Mesothelial cell of epicardium (in vitro differentiated cells): ENCODE measurements at places on chromosomes 5 and 9. TPM values are rescaled to one million over a fixed set of nuclear protein-coding genes. Genes with fewer than 3 reads are reported as not detected.

The FBP2 gene
- total RNA-seq, result not detected in 3 replicates

The LVRN gene
- 0.25 to 0.35 TPM (median 0.25 TPM) in 3 replicates for total RNA-seq

GRCh38 chr9:122265149-122265915 is 650 bp downstream of the MRRF start:
- H3K36me3 ChIP-seq, result peaks cover 4% of the 10 kb centered on the region
- H3K4me3 ChIP-seq, result peak overlapping the region; percentile 98
- DNase-seq, result no peak
- H3K27me3 ChIP-seq, result no peaks in the 10 kb centered on the region
- peaks cover 29% of the 10 kb centered on the region for H3K4me1 ChIP-seq
- H3K27ac ChIP-seq, result peak overlapping the region; percentile 99

- no peaks in the 10 kb centered on the region for H3K4me1 ChIP-seq
- H3K36me3 ChIP-seq, result no peaks in the 10 kb centered on the region
- no peak overlapping the region for H3K27ac ChIP-seq
- no peak overlapping the region for H3K4me3 ChIP-seq
- H3K27me3 ChIP-seq, result peaks cover 43% of the 10 kb centered on the region
- no peak for DNase-seq
Observed at GRCh38 chr5:1409381-1410110, 35.7 kb downstream of the SLC6A3 start.

GRCh38 chr9:76818271-76818670 is 54.0 kb downstream of the PCA3 start:
- H3K4me3 ChIP-seq, result no peak overlapping the region
- H3K27me3 ChIP-seq, result no peaks in the 10 kb centered on the region
- DNase-seq, result no peak
- peak overlapping the region; percentile 41 for H3K27ac ChIP-seq

DNA sequence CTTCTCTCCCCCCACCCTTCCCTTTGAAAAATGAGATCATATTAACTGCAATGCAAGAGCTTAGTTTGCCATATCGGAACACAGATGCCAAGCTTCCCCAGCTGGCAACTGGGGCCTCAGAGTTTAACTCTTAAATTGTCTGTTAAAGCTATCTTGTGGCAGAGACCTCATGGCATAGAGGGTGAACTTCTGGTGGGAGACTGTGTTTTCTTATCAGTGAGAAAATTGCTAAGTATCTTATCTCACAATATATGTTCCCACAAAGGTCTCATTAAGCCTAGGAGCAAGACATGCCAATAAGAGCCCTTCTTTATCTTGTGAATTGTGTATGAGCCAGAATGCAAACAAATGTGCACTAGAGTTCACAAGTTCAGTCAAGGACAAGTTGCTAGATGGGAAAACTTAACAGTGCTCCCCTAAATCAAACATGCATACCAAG is 12.3 kb downstream of the NFIB start:
- H3K27ac ChIP-seq, result peak overlapping the region; percentile 79
- no peaks in the 10 kb centered on the region for H3K27me3 ChIP-seq
- H3K4me1 ChIP-seq, result peaks cover 82% of the 10 kb centered on the region
- peak overlapping the region; percentile 13 for H3K4me3 ChIP-seq

The OBP2B gene
- total RNA-seq, result not detected in 3 replicates

The IL3 gene
- not detected in 3 replicates for total RNA-seq

- H3K4me3 ChIP-seq, result peak overlapping the region; percentile 61
- no peaks in the 10 kb centered on the region for H3K36me3 ChIP-seq
- H3K27ac ChIP-seq, result no peak overlapping the region
- no peak for DNase-seq
Observed at GRCh38 chr5:88674356-88675167, 208.4 kb downstream of the MEF2C start.

DNA sequence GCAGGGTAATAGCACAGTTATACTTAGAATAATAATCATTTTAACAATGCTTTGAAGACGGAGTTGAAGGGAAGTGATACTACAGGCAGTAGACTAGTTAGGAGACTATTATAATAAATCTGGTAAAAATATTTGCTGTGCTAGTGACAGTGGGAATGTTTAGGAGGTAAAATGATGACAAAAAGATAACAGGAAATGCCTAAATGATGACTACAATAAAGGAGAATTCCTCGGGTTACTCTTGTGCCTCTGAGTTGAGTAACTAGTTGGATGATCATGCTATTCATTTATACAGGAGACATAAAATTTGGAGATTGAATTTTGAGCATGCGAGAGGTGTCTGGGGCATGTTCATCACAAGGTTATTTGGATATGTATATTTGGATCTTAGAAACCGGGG is 32.2 kb upstream of the PAM start:
- H3K4me1 ChIP-seq, result peaks cover 4% of the 10 kb centered on the region
- no peak overlapping the region for H3K4me3 ChIP-seq
- no peak overlapping the region for H3K27ac ChIP-seq
- no peaks in the 10 kb centered on the region for H3K36me3 ChIP-seq
- H3K27me3 ChIP-seq, result no peaks in the 10 kb centered on the region

DNA sequence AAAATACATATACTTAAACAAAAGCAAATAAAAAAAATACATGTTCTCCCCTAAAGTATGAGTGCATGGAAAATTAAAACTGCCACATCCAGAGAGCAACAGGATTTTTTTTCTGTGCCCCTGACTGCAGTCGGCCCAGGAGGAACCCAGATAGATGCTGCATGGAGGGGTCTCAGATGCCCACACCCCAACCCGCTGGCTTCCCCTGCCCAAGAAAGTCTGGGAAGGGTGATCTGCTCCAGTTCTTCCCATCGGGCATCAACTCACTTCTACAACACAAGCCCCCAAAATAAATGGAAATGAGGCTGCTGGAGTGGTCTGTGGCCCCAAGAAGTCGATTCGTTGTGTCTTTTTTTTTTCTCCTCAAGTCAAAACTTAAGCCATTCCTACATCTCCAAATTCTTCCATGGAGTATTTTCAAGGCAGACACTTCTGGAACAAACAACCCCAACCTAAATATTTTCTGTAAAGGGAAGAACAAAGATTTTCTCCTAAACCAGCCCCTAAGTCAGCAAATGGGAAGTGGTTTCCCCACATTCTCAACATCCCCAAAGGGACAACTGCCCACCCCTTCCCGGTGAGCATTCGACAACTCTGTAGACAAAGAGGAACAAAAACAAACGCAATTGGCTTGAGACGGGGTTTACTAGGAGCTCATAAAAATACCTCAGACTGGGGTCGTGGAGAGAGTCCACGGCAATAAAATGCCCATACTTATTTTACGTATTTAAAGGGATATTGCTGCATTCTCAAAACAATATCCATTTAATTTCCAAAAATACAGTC is 46.7 kb downstream of the ROR2 start:
- no peak for DNase-seq
- peaks cover 75% of the 10 kb centered on the region for H3K4me1 ChIP-seq
- peak overlapping the region; percentile 7 for H3K4me3 ChIP-seq
- H3K27me3 ChIP-seq, result no peaks in the 10 kb centered on the region
- no peaks in the 10 kb centered on the region for H3K36me3 ChIP-seq
- peak overlapping the region; percentile 87 for H3K27ac ChIP-seq

- peak; percentile 39 for DNase-seq
- H3K36me3 ChIP-seq, result no peaks in the 10 kb centered on the region
- no peak overlapping the region for H3K27ac ChIP-seq
- peaks cover 4% of the 10 kb centered on the region for H3K4me1 ChIP-seq
- peaks cover 15% of the 10 kb centered on the region for H3K27me3 ChIP-seq
Observed at GRCh38 chr5:757931-758697, 26.4 kb downstream of the ZDHHC11B start.

DNA sequence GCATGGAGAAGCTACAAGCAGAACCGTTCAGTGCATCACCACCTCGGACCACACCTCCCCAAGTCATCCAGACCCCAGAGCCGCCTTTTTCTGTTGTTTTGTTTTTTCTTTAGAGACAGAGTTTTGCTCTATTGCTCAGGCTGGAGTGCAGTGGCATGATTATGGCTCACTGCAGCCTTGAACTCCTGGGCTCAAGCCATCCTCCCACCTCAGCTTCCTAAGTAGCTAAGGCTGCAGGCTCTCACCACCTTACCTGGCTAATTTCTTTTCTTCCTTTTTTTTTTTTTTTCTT is 13.5 kb upstream of the SFXN1 start:
- H3K27ac ChIP-seq, result no peak overlapping the region
- DNase-seq, result no peak
- no peak overlapping the region for H3K4me3 ChIP-seq
- H3K4me1 ChIP-seq, result peaks cover 22% of the 10 kb centered on the region
- H3K36me3 ChIP-seq, result no peaks in the 10 kb centered on the region
- no peaks in the 10 kb centered on the region for H3K27me3 ChIP-seq

The SVEP1 gene
- total RNA-seq, result 44.5 to 47.2 TPM (median 45.2 TPM) in 3 replicates

DNA sequence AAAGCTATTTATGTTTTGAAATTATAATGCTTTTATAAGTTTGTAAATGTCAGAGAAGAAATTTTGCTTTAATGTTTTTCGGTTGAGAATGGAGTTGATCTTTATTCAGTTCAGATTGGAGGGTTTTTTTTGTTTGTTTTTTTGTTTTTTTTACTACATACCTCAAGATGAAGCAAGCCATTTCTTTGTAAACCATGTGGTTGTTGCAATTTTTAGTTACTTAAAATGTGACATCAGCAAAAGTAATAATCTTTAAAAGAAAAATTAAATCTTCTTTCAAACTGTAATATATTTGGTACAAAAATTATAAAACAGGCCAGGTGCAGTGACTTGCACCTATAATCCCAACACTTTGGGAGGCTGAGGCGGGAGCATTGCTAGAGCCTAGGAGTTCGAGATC is 102.6 kb downstream of the CDC42SE2 start:
- peaks cover 26% of the 10 kb centered on the region for H3K36me3 ChIP-seq
- peaks cover 23% of the 10 kb centered on the region for H3K4me1 ChIP-seq
- H3K27ac ChIP-seq, result no peak overlapping the region

DNA sequence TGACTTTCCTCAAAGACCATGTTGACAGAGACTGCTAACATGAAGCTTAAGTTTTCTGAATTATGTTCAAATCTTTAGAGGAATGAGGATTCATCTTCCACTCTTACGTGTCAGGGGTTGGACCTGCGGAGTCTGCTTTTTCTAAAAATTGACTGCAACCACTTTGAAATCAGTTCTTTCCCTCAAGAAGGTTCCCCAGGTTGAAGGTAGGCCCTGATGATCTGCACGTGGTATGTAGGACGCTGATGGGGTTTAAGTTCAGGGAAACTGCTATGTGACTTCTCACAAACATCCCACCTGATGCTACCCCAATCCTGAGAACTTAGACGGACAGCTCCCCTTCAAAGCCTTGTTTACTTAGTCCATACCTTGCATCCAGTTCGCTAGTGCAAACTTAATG is 7.2 kb downstream of the RACK1 start:
- no peak for DNase-seq
- H3K4me1 ChIP-seq, result peaks cover 4% of the 10 kb centered on the region
- no peaks in the 10 kb centered on the region for H3K27me3 ChIP-seq
- H3K36me3 ChIP-seq, result peaks cover 44% of the 10 kb centered on the region
- H3K27ac ChIP-seq, result no peak overlapping the region

The APBA1 gene
- total RNA-seq, result 17.5 to 20.9 TPM (median 18.4 TPM) in 3 replicates

The DCANP1 gene
- not detected in 3 replicates for total RNA-seq

DNA sequence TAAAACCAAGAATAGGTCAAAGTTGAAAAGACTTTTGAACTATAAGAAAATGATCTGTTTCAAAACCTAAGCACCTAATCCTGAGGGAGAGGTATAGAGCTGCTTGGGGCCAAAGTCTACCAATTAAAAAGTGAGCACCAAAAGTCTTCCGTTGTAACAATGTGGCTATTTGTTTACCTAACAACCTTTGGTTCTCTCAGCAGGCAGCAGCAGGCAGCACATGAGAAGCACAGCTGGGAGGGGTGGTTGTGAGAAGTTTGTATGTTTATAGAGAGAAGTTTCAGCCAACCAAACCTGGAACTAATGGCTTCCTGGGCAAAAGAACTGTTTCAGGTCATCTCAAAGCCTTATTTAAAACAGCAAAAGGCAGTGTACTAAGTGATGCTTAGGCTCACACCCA is 59.8 kb upstream of the TBC1D9B start:
- no peak overlapping the region for H3K27ac ChIP-seq
- no peak overlapping the region for H3K4me3 ChIP-seq
- DNase-seq, result no peak
- no peaks in the 10 kb centered on the region for H3K27me3 ChIP-seq
- H3K36me3 ChIP-seq, result peaks cover 43% of the 10 kb centered on the region

DNA sequence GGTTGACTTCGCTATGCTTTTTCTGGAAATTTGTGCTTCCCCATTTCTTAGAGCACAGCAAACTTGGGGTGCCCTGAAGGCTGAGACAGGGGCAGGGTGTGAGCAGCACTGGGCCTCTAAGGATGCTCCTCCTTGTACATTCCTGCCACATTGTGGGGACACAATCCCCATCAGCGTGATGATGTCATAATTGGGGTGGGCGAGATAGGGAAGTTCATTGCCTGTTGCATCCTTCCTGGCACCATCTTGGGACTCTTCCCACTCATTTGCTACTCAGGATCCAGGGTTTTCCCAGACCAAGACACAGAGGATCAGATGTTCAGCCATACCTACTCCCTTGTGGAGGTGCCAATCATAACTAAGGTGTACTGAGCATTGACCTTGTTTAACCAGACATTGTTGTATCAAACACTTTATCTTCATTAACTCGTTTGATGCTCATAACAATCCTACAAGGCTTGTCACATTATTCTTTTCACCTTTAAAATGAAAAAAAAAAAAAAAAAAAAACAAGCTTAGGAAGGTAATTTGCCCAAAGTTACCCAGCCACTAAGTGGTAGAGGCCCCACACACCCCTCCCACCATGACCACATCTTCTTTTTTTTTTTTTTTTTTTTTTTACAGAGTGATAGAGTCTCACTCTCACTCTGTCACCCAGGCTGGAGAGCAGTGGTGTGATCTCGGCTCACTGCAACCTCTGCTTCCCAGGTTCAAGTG is 87.6 kb downstream of the UGCG start:
- H3K4me1 ChIP-seq, result no peaks in the 10 kb centered on the region
- no peak overlapping the region for H3K27ac ChIP-seq
- no peak for DNase-seq
- no peaks in the 10 kb centered on the region for H3K36me3 ChIP-seq

DNA sequence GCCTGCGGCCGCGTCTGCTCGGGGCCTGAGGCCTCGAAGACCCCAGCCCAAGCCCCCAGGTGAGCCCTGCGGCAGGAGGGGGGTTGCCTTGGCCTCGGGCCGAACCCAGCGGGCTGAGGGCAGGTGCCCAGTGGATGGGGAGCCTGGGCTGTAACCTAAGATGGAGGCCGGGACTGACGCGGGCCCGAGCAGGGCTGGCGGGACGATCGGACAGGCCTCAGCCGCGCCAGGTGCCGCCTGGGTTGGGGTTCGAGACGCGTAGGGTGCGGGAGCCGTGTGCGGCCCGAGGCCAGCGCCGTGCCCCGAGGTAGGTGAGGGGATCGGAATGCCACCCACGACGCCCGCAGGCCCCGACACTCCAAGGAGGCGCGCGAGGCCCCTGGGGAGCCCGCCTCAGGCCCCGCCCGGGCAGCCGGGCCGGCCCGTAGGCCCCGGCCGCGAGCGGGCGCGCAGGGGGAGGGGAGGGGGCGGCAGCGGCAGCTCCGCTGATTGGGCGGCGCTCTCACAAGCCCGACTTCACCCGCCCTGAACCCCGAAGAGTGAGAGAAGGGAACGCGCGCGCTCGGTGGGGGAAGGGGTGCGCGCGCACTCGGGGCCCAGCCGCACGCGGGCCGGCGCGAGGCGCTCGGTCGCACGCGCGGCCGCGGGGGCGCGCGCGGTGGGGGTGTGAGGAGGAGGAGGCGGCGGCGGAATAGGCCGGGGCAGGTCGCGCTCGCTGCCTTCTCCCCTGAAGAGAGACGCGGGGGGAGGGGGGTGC is at the start of gene NSD1:
TSS of gene NSD1 (plus strand) at position 678 of the 757 bp plus-strand sequence. CDS start 1,331 bp downstream, outside the sequence.
- H3K27ac ChIP-seq, result peak within 1 kb of the TSS; percentile 96
- DNase-seq, result peak; percentile 88
- H3K27me3 ChIP-seq, result no peaks in the 10 kb centered on the region

The SPATA24 gene
- total RNA-seq, result 4.8 to 6.5 TPM (median 6.1 TPM) in 3 replicates

- H3K4me1 ChIP-seq, result peaks cover 22% of the 10 kb centered on the region
- DNase-seq, result no peak
- no peak overlapping the region for H3K4me3 ChIP-seq
- H3K36me3 ChIP-seq, result peaks cover 48% of the 10 kb centered on the region
- H3K27ac ChIP-seq, result no peak overlapping the region
- H3K27me3 ChIP-seq, result no peaks in the 10 kb centered on the region
Observed at GRCh38 chr5:17258431-17258830, 41.0 kb downstream of the BASP1 start.
